ENCODE measurements at places on chromosomes 7 and 10.

DNA sequence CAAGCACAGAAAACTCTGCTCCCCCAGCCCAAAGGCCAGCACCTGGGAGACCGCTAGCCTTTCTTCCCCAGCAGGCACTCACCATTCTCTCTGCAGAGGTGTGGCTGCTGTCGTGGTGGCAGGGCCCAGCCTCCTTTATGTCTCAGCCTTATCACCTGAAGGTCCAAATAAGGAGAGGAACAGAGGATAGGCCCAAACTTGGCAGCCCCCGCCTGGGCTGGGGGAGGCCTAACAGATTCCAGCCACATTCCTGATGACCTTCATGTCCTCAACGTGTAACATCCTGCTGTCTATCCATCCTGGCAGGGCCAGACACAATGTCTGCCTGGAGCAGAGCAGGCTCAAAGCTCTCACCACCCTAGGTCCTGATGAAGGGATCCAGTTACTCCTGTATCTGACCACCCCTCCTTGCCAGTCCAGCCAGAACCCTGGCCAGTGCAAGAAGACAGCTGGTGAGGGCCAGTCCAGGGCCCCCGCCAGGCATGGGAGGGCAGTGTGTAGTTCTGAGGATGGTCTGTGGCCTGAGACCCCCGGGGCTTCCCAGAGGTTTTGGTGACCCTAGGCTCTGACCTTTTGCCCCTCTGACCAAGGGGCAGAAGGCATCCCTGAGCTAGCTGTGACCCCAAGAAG, at the start of gene MYL7:
TSS of gene MYL7 (minus strand) at position 112 of the 630 bp plus-strand sequence. CDS start at position 85, 27 bp downstream.
- DNase-seq, result no peak

GRCh38 chr10:11322698-11323097, 288.8 kb downstream of the USP6NL start:
- no peak for DNase-seq

- DNase-seq, result no peak
Observed at GRCh38 chr10:20990604-20991003, 93.5 kb upstream of the NEBL start.

GRCh38 chr7:149776848-149777407, 3.5 kb upstream of the ZNF467 start:
- no peak for DNase-seq

GRCh38 chr7:98235901-98236300, 16.1 kb downstream of the TECPR1 start:
- DNase-seq, result no peak

DNA sequence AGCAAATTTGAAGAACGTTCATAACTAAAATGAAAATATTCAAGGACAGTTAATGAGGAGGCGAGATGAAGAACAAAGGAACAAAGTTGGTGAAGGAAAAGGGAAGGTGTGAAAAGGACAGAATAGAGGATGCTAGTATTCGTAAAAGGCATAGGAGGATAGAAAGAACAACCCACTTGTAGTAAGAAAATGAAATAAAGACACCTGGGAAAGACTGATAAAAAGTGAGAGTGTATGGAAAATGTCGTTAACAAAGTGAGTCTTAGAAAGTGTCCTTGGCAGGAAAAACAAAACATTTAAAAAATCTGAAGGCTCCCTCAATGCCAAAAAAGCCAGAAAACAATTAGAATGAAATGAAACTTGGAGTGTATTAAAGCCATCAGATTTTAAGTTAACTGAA, 29.6 kb upstream of the ZC3HAV1 start:
- DNase-seq, result no peak

- no peak for DNase-seq
Observed at GRCh38 chr7:91114232-91114631, 150.0 kb upstream of the FZD1 start.

DNA sequence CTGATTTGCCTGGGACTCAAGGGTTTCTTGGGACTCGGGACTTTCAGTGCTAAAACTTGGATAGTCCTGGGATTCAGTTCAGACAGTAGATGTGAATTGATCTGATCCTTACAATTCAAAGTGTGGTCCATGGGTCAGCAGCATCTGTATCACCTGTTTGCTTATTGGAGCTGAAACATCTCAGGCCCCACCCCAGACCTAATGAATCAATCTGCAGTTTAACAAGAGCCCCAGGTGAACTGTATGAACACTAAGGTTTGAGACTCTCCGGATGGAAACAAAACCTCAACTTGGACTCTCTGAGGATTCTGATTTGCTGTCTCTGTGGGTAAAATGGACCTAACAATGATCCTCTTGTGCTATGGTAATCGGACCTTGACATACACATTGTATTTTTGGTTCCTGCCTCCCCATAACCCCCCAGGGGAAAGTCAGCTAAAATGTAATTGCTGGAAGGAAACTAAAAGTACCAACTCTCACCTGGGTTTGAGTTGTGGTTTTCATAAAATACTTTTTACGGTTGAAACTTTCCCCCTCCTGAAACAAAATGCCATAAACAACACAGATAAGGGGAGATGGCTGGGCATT, 11.7 kb downstream of the CYP26A1 start:
- DNase-seq, result no peak

DNA sequence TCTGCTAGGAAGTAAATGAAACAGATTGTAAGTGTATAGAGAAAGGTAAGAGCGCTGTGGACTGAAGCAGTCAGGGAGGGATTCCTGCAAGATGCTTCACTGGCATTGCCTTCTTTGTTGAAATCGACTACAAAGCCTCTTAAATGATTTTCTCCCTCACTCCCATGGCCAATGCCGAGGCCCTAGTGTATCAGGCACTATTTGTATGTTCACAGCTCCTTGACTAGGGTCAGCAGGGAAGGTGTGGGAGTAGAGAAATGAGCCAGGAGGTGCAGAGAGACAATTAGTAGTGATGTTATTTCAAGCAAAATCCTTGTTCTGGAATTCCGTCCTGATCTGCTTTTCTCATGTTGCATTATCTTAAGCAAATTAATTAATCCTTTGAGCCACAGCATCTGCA, 22.9 kb upstream of the DUSP5 start:
- no peak for DNase-seq

- DNase-seq, result no peak
Observed at GRCh38 chr10:124591123-124591495, 129.5 kb downstream of the LHPP start.

DNA sequence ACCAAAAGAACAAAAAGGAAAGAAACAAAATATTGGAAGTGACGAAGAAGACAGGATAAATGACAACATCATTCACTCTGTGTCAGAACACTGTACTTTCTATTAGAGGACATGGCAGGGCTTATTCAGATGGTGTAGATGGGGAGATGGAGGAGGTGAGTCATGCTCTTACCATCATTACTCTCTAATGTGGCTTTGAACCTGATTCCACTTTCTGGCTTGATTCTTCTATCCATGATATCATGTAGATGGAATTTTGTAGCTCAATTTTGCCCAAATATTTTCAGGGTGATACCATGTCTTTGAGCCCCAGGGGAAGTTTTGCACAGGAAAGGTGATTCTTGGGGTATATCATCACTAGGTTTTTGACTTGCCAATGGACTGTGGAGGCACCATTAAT, 91.7 kb downstream of the CFAP58 start:
- no peak for DNase-seq

- DNase-seq, result no peak
Observed at GRCh38 chr10:76554033-76554408, 1083.6 kb downstream of the KCNMA1 start.

GRCh38 chr7:125504848-125505247, 575.2 kb upstream of the POT1 start:
- no peak for DNase-seq

DNA sequence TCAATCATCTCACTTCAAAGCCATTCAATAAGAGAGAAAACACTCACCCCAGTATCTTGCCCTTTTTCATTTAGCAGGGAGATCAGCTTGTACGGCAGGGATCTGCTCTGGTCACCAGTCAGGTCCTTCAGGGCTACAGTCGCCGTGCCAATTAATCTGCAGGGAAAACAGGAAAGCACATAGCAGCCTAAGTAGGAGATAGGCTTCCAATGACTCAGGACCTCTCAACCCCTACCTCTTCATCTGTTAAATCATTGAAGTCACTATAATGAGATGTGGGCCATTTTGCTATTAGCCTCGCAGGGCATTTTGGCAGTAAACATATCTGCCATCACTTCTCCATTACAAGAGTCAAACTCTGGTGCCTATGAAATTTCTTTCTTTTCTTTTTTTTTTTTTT, 50.8 kb downstream of the MYOF start:
- DNase-seq, result no peak

DNA sequence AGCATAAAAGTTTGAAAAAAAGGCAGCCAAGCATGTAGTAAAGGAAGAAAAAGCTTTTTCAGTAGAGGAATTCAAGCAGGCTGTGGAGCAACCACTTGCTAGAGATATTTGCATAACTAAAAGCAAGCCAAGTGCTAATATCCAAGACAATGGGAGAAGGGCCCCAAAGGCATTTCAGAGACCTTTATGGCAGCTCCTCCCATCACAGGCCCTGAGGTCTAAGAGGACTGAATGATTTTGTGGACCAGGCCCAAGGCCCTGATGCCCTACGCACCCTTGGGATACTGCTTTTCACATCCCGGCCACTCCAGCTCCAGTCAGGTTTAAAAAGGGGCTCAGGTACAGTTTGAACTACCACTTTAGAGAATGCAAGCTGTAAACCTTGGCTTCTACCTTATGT, 261.7 kb upstream of the SEMA3C start:
- no peak for DNase-seq

GRCh38 chr7:4246536-4246935, 435.6 kb upstream of the FOXK1 start:
- no peak for DNase-seq

DNA sequence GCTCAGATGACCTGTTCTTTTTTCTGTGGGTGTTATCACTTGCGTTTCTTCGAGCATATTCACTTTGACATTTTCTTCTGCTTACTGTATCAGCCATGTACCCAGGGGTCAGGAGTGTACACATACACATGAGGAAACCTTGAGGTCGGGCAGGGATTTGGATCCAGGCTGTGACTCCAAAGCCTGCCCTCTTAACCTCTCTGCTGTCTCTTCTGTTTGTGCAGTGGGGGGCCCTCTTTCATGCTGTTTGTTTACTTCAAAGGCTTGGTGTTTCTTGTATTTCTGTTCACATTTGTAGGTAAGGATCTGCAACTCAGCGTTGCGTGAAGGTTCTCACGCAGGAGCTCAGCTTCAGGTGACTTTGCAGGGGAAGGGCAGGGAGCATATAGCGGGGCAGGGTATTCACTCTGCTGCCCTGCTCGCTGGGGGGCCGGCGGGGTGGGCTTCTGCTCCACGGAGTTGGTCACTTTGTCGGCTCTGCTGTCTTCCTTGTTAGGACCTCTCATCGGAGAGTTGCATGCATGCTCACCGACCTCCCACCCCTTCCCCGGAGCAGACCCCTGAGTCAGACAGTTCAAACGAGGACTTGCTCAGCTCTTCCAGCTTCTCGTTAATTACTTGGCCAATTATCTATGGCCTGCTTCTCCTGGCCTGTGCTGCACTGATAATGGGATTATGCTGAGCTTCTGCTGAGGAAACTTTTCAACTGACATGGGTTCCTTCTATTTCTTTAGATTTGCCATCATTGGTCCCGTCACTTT, 77.5 kb downstream of the SDK1 start:
- DNase-seq, result no peak

GRCh38 chr7:23183279-23184012, 1.6 kb downstream of the NUP42 start:
- DNase-seq, result no peak

DNA sequence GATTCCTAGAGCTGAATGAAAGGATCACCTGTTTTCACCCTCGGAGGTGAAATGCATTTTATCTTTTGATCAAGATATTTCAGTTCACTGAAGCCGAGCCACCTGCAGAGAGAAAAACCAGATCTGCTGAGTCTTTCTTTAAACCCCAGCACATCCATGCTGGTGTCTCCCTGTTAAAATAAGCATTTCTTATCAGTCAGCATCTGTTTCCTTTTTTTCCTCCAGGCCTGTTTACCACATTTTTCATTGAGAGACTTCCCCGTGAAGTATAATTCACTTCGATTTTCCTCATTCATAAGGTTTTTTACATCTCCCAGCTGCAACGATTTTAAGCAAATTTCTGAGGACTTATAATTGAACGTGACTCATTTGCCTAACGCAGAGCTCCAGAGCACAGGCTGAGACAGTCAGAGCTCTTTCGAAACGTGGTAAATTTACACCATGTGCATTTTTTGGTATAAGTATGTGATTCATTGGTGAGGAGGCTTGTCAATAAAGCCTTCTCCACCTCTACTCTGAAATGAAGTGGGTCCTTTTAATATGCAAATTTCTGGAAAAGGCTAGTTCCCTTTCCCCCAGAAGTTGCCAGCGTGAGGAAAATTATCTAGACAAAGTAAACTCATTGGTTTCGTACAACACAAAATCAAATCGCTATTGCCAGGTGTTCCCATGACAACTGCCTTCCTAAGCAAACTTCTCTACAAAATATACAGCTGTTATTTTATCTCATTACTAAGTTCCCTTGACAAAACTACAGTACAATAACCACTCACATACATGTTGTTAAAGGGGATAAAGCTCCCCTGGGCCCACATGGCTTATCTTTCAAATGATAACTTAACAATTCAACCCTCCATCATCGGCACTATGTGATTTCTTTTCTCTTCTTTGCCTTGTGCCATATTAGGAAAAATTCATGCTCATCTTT, 374.8 kb upstream of the AKR1E2 start:
- no peak for DNase-seq

GRCh38 chr7:149474309-149475120, 13.7 kb upstream of the ZNF777 start:
- no peak for DNase-seq

DNA sequence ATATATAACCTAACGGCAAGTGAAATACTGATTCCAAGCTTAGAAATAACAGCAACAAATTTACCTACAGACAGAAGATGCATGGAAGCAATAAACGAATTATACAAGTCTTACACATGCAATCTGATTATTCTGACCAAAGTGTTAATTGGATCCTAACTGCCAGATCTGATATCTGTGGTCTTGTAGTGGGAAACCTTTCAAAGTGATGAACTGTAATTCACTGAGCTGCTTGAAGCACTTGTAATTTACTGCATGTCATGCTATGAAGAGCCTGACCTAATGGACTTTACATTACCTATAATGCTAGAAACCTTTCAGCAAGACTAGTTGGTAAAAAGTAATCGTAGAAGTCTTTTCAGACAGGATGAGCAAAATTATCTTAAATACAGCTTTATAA, 205.6 kb downstream of the FOXP2 start:
- no peak for DNase-seq

DNA sequence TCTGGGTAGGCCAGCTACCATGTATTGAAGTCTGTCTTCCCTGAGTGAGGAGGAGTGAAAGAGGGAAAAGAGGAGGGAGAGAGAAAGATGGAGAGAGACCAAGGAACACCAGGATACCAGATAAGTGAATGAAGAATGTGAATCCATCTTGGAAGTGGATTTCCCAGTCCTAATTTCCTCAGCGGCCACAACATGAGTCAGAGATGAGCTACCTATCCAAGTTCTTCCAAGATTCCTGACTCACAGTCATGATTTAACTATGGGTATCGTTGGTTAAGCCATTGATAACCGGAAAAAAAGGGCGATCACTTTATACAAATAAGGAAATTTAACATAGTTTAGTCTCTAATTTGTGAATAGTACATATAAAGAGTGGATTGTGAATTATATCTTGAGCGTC, 561.8 kb downstream of the ATRNL1 start:
- no peak for DNase-seq
